Breast epithelium (tissue), 4 donors: ENCODE measurements at places on chromosomes 1 and 21. TPM values are rescaled to one million over a fixed set of nuclear protein-coding genes. Genes with fewer than 3 reads are reported as not detected.

DNA sequence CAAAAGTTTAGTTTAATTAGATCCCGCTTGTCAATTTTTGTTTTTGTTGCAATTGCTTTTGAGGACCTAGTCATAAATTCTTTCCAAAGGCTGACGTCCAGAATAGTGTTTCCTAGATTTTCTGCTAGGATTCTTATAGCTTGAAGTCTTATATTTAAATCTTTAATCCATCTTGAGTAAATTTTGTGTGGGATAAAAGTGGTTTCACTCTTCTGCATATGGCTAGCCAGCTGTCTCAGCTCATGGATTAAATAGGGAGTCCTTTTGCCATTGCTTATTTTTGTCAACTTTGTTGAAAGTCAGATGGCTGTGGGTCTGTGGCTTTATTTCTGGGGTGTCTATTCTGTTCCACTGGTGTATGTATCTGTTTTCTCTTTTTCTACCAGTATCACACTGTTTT, 801.3 kb upstream of the ADGRL4 start:
- H3K27me3 ChIP-seq, result no peaks in the 10 kb centered on the region
- no peak overlapping the region for H3K27ac ChIP-seq
- H3K36me3 ChIP-seq, result no peaks in the 10 kb centered on the region
- DNase-seq, result no peak
- no peak overlapping the region for H3K4me3 ChIP-seq

DNA sequence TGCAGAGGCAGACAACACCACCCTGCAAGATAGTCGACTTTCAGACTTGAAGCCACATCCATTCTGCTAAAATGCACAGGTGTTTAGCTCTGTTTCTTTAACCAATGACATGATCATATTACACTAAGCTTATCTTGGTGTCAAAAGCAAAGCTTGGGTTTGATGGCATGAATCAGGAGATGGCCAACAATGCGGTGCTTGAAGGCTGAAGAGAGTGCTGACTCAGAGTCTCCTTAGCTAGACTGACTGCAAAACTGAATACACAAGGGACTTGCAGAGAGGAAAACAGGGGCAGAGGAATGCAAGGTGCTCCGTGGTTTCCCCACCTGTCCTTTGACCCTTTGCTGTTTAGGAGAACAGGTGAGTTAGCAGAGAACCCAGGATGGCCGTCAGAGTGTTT, 262.6 kb downstream of the SIPA1L2 start:
- DNase-seq, result no peak
- no peaks in the 10 kb centered on the region for H3K4me1 ChIP-seq
- no peaks in the 10 kb centered on the region for H3K27me3 ChIP-seq
- no peaks in the 10 kb centered on the region for H3K36me3 ChIP-seq
- no peak overlapping the region for H3K4me3 ChIP-seq
- no peak overlapping the region for H3K27ac ChIP-seq

GRCh38 chr1:103569493-103569892, 1.9 kb upstream of the AMY2B start:
- H3K36me3 ChIP-seq, result no peaks in the 10 kb centered on the region
- no peak overlapping the region for H3K4me3 ChIP-seq
- no peak overlapping the region for H3K27ac ChIP-seq
- no peak for DNase-seq

DNA sequence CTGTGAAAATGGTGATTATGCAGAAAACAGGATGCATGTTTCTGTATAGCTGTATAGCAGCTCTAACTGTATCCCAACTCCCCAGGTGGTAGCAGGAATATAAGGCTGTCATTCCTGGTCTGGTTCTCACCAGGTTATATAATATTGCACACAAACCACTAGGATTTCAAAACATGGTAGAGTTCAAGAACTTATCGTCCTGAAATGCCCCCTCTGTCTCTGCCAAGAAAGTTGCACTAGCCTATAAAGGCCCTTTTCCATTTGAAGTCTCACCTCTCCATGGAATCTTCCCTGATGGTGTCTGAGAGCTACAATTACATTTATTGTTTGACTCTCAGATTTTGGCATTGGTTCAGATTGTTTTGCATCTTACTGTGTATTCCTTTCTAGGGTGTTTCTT, 184.9 kb upstream of the FAM78B start:
- no peaks in the 10 kb centered on the region for H3K4me1 ChIP-seq
- DNase-seq, result no peak
- H3K4me3 ChIP-seq, result no peak overlapping the region

Gene TUT4
- total RNA-seq, result 68.8 TPM
